ENCODE measurements at places on chromosomes 16 and 17. TPM values are rescaled to one million over a fixed set of nuclear protein-coding genes. Genes with fewer than 3 reads are reported as not detected.
A peak's percentile ranks its signal among the peaks of the same experiment; 100 is the strongest.

DNA sequence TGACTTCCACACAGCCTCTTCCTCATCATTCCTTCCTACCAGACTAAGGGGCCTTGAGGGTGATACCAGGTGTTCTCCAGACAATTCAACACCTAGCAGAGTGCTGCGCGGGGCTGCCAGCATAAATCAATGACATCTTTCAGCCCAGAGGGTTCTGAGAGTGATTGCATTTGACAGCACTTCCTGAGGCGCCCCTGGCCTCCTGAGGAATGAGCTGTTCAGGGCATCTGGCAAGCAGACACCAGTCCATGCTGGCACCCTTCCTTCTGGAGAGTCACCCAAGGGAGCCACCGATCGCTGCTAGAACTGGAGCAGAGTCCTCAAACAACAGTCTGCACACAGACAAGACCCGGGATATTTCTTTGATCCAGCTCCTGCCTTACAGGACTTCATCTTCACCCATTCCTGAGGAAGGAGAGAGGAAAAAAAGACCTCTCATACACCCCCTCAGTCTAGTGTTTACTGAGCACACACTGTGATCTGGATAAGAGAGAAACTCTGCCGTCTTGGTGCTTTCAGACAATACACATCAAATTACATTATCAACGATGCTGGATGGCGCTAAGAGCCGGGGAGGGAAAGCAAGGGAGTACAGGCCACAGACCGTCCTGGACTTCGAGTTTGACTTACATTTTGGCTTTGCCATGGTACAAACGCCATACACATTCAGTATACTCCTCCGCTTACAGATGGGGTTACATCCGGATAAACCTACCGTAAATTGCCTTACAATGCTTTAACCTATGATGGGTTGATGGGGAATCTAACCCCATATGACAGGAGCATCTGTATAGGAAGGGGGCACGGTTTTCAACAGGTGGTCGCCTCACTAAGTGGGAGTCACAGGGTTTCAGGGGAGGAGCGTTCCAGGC, 23.0 kb downstream of the NPTX1 start:
- no peak for DNase-seq

GRCh38 chr16:66662445-66663194, 33.9 kb downstream of the CMTM4 start:
- no peak for DNase-seq

PIMREG gene
- 8.2 TPM for total RNA-seq

- DNase-seq, result no peak
These were observed 21.3 kb downstream of the ADGRG5 start for GRCh38 chr16:57563761-57564160.

GRCh38 chr16:27340654-27341053, 26.9 kb downstream of the IL4R start:
- no peak for DNase-seq

DNA sequence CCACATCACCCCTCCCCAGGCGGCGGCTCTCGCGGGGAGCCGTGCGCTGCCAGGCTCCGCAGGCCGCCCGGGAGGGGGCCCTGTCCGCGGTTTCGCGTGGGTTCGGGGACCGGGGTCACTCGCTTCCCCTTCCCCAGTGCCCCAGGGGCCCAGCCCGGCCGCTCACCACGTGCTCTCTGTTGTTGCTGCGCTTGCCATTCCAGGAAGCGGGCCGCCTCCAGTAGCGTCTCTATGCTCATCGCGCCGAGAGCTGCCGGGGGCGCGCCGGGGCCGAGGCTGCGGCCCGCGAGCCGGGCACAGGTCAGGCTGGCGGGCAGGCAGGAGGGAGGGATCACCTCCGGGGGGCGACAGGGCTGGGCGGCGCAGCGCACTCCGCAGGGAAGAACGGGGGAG, 390 bp downstream of the MNT start:
- no peak for DNase-seq

DNA sequence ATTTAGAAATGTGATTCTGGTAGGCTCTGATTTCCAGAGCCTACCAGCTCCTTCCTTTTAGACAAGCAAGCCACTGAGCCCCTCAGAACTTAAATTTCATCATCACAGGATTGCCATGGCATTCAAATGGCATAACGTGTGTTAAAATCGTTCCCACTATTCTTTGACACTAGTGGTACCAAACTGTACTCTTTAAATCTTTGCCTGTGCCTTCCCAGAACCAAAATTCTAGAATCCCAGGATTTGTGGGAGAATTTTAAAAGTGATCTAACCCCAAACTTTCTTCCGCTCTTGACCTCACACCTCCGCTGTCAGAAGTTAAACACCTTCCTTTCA, 287 bp upstream of the INTS2 start:
- peak; percentile 4 for DNase-seq

SPATA33 gene
- total RNA-seq, result 8.3 TPM

GRCh38 chr17:72183194-72183685, 62.4 kb downstream of the SOX9 start:
- no peak for DNase-seq

DNA sequence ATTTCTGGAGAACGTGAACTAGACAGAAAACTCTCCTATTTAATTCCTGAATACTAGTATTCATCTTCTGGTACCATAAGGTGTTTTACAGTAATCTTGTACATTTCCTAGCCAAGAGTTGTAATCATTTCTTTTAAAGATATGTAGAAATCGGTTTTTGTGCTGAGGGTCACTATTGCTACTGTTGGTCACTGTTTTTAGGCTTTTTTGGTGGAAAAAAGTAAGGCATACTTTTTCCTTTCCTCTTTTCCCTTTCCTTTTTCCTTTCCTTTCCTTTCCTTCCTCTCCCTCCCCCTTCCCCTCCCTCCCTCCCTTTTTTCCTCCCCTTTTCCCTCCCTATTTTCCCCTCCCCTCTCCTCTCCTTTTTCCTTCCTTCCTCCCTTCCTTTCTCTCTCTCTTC, 706.4 kb upstream of the GOT2 start:
- no peak for DNase-seq

BTBD17 gene
- total RNA-seq, result not detected

GRCh38 chr16:79601092-79601930, 774 bp upstream of the MAF start:
- DNase-seq, result no peak

BRICD5 gene
- 3.5 TPM for total RNA-seq

ATP2C2 gene
- total RNA-seq, result not detected

CAPNS2 gene
- total RNA-seq, result not detected

- no peak for DNase-seq
These were observed 50.6 kb downstream of the BAHCC1 start for GRCh38 chr17:81445642-81446503.

RBFOX1 gene
- total RNA-seq, result not detected

SLC47A1 gene
- total RNA-seq, result 0.35 TPM

GRCh38 chr17:42608305-42609181, 631 bp downstream of the RETREG3 start:
- no peak for DNase-seq

HOXB4 gene
- 10.3 TPM for total RNA-seq

KIF18B gene
- total RNA-seq, result 6.8 TPM

GRCh38 chr17:71511266-71511995, 609.4 kb upstream of the SOX9 start:
- no peak for DNase-seq

GRCh38 chr17:33127706-33128105, 136.1 kb downstream of the SPACA3 start:
- DNase-seq, result no peak

GRCh38 chr17:44568945-44569858, 11.9 kb downstream of the FZD2 start:
- no peak for DNase-seq

GRCh38 chr16:28288114-28288513, 4.2 kb upstream of the SBK1 start:
- DNase-seq, result no peak

- no peak for DNase-seq
These were observed 668 bp downstream of the USP36 start for GRCh38 chr17:78839762-78840529.

SALL1 gene
- 1.5 TPM for total RNA-seq

PRSS33 gene
- not detected for total RNA-seq

PLXDC1 gene
- not detected for total RNA-seq

DNA sequence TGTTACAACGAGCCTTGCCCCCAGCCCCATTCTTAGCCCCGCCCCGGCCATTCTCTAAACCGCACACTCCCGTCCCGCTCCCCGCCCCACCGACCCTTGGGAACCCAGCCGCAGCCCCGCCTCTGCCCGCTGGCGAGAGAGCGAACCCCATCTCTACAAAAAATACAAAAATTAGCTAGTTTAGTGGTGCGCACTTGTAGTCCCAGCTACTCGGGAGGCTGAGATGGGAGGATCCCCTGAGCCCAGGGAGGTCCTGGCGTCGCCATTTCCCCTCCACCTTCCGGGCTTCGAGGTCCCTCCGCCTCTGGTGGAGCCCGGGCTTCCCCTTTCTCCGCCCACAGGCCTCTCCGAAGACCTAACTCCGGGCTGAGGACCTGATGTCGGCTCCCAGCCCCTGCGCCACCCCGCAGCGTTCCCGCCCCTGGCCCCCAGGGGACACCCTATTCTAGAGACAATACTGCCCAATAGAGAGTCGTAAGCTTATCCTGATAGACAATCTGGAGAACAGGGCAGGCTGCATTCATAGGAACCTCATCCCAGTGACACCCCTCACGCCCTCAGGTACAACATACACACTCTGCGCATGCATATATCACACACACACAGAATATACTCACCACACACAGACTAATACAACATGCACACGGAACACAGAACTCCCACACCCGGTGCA, 480 bp upstream of the PROCA1 start:
- no peak for DNase-seq

- DNase-seq, result no peak
These were observed 1.4 kb downstream of the NOTUM start for GRCh38 chr17:81959362-81960129.

- no peak for DNase-seq
These were observed 8.4 kb upstream of the SLC47A2 start for GRCh38 chr17:19724501-19725420.

DNA sequence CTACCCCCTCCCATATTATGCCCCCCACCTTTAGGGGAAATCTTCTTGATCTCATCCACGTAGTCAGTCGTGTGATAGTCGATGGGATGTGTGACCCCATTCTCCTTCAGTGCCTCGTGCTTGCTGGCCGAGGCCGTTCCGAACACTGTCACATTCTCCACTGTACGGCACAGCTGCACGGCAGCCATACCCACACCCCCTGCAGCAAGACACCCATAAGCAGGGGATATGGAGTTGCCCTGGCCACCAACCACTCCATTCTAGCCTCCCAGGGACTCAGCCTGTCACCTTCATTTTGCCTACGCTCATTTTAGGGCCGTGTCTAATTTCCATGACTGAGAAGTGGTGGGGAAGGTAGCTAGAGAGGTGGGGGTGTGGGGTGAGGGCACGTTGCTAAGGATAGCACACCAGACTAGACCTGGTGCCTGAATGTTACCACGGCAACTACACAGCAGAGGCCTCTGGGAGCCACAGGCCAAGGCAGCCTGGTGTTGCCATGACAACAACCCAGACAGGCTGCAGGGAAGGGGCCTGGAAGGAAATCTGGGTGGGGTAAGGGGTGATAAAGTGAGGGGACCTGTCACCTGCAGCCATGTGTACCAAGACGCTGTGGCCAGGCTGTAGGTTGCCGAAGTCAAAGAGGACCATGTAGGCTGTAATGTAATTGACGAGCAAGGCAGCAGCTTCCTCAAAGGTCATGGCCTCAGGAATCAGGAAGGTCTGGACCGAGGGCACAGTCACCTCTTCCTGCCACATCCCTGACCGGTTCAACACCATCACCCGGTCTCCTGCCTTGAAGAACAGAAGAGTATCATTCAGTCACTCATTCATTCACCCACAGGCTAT, 4.0 kb downstream of the VAT1 start:
- no peak for DNase-seq

DNA sequence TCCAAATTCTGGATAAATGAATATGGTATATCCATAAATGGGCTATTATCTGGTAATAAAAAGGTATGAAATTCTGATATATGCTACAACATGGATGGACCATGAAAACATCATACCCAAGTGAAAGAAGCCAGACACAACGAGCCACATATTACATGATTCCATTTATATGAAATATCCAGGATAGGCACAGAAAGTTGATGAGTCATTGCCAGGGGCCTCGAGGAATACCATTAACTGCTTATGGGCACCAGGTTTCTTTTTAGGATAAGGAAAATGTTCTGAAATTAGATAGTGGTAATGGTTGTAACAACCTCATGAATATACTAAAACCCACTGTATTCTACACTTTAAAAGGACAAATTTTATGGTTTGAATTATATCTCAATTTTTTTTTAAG, 123.2 kb downstream of the PITPNC1 start:
- no peak for DNase-seq

HS3ST3A1 gene
- total RNA-seq, result 14.2 TPM

- DNase-seq, result no peak
These were observed 14.9 kb downstream of the PDIA2 start for GRCh38 chr16:297832-298231.

- DNase-seq, result no peak
These were observed 51.5 kb downstream of the TENT4B start for GRCh38 chr16:50204453-50205108.

GRCh38 chr16:67445441-67445912, 14.6 kb downstream of the HSD11B2 start:
- DNase-seq, result no peak

GRCh38 chr17:76710863-76711611, at the start of gene MXRA7:
Gene MXRA7 (minus strand): TSS chr17:76710965. CDS start chr17:76710946, 19 bp downstream.
- DNase-seq, result no peak

GCGR gene
- total RNA-seq, result not detected

DNA sequence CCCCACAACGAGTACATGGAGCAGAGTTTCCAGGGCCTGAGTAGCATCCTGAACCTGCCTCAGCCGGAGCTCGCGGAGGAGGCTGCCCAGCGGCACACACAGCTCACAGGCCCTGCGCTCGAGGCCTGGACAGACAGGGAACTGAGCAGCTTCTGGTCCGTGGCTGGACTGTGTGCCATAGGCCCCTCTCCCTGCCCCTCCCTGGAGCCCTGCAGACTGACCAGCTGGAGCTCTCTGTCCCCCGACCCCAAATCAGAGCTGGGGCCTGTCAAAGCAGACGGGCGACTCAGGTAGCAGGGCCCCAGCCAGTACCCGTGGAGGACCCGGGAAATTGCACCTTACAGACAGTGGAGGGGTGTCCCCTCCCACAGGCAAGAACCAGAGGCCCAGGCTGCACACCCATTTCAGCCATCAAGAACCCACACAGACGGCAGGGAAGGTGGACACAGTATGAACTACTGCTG, 13.0 kb downstream of the MRPL27 start:
- DNase-seq, result no peak

SLFN12 gene
- total RNA-seq, result 33.2 TPM

DNA sequence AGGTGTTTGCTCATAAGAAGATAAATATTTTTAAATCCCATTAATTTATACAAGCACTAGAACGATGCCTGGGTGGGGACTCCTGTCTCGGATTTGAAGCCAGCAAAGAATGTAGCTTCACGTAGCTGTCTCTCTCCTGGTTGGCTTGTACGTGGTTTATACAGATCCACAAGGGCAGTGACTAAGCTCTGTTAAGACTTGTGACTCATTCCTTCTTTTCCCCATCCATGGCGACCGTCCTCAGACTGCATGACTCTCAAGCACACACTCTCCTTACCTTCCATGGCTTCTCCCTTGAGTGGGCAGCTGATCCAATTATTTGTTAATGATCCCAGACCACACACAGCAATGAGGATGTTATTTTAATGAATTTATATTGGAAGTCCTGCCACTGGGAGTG, 679.7 kb upstream of the SOX9 start:
- no peak for DNase-seq

GRCh38 chr16:68070806-68071517, 14.2 kb upstream of the NFATC3 start:
- no peak for DNase-seq

Data from glomerular endothelial cell (primary cell).